ENCODE measurements at places on chromosomes 2 and 18.
A peak's percentile ranks its signal among the peaks of the same experiment; 100 is the strongest.

DNA sequence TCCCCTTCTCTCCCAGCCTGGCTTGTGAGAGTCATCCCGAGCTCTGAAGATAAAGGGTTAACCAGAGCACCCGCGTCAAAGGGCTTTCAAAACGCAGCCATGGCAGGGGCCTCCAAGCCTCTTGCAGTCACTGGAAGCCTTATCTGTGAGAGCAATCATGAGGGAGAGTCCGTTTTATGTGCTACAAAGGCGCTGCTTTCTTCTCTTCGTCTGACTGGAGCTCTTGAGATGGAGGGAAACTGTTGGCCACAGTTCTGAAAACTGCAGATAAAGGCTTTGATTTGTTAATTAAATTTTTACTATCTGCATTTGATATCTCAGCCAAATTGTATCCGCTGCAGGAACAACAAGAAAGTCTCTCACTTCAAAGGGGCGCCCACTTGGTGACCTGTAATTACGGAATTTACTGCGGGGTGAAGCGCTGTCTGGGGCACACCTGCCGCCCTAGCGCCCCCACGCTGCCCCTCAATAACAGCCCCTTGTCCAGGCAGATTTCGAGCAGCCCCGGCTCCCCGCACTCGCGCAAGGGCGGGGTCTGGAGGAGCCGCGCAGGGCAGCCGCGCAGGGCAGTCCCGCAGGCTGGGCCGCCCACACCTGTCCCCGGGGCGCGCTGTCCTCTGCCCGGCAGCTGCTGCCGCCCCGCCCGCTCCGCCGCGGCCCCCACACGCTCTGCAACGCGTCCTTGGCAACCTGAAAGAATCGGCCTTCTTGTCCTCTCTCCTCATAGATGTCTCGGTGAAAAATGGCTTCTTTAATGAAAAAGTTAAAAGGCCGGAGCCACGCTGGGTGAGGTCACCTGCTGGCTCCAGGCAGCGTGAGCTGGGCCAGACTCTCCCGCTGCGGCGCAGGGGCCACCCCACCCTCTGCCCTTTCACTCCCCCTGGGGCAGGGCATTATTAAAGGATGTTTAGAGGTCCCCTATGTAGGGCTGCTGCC lies 217.9 kb downstream of the VAPA start:
- DNase-seq, result no peak

GRCh38 chr2:230007931-230008707 lies 60.6 kb downstream of the SLC16A14 start:
- DNase-seq, result peak; percentile 73

DNA sequence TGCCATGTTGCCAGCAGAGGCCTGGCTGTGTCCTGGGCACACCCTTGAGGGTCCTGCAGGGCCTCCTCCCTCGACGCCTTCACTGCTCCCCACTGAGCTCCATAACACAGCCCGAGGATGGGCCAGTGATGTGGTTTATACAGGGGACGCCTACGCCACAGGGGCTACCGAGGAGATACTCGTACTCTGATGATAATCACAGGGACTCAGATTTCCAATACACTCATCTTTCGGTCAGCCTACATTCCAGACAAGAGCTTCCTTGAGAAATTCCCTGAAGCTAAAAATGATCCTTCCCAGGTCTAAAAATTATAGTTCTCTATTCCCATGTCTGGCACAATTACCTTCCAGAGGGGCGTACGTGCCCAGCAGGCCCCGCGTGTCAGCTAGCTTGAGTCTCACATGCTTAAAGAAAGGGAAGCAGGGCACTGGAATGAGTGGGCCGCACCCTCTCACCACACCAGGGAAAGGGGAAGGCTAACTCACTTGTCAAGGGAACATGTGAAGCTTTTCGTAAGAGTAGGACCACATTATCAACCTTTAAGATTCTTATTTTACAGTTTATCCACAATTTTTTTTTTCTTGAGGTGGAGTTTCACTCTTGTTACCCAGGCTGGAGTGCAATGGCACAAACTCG lies 159.5 kb upstream of the NDUFV2 start:
- no peak for DNase-seq

GRCh38 chr2:2671826-2672225 lies 340.8 kb upstream of the MYT1L start:
- DNase-seq, result no peak

- DNase-seq, result no peak
Measured at GRCh38 chr2:130807659-130808385, 28.9 kb upstream of the ARHGEF4 start.

Data from CD4-positive, alpha-beta T cell treated with Interleukin-21 for 1 hour (primary cell).